ENCODE measurements at places on chromosomes 1 and 21.

DNA sequence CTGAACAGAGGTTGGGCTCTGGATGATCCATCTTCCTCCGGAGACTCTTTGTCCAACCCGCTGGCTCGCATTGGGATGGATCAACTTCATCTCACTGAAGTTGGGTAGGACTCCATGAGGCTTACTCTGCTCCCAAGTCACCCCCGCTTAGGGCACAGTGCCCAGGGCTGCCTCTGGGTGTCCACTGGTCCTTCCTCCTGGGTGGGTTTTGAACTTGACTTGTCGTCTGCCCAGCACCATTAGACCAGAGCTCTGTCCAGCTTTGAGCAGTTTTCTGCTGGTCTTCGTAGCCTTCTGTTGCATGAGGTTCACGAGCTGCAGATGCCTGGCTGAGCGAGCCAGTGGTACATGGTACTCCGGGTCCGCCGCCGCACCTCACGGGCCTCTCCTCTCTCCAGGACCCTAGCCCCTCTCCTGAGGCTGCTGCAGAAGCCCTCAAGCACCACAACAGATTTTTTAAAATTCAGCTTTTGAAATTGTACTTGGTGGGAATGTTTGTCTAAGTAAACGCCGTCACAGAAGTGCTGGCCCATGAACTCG is 33.8 kb upstream of the COL6A1 start:
- no peak for DNase-seq

DNA sequence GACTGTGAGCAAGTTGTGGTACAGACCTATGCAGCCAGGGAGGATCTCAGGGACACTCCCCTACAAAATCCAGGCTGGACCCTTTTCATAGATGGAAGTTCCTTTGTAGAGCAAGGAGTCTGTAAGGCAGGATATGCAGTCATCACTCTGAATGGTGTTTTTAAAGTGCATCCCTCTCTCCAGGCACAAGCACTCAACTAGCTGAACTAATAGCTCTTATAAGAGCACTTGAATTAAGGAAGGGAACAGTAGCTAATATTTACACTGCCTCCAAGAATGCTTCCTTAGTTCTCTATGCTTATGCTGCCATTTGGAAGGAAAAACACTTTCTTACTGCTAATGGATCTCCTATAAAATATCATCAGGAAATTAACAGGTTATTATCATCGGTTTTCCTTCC is 27.0 kb upstream of the SMYD3 start:
- no peak for DNase-seq

DNA sequence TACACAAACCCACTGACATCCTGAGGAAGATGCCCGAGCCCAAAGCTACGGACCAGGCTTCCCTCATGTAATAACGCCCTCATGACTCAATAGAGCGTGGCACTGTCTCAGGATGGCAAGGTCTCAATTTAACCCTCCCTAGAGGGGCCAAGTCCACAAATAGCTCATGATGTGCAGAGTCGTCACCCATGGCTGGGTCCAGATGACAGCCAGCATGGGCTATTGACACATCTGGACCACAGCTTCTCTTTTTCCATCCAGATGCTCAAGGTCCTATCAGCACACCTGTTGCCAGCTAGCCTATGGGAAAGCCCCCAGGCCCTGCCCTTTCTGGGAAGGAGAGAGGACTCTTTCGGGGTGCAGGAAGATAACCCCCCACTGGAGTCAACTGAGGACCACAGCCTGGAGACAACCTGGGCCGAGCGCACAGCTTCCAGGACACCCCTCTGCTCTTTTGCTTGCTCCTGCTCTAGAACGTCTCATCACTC is 2.8 kb downstream of the LAPTM5 start:
- no peak for DNase-seq

- DNase-seq: no peak
Observed at GRCh38 chr1:229993060-229993459, 74.0 kb upstream of the GALNT2 start.
